Astrocyte (in vitro differentiated cells and primary cell): ENCODE measurements at places on chromosomes 3 and 15. TPM values are rescaled to one million over a fixed set of nuclear protein-coding genes. Genes with fewer than 3 reads are reported as not detected.

- no peak for DNase-seq
Observed at GRCh38 chr15:89652131-89652530, 3.1 kb downstream of the KIF7 start.

GRCh38 chr3:125067225-125067624, 11.4 kb upstream of the HEG1 start:
- DNase-seq: peak; percentile 57

DNA sequence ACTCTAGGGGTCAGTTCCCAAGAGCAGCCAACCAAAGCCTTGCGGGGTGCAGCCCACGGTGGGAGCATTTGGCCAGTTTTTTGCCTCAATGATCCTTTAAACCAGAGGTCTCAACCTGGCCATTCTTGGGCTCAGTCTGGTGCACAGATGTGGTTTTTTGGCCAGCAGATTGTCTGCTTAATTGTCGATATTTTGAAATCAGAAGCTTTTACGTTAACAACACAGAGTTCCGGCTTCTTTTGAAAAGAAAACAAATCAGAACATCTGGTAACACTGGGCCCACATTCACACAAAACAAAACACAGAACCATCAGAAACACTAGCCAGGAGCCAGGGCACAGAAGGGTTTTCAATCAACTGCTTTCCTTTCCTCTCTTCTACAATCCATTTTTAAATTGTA, 127.7 kb downstream of the XXYLT1 start:
- DNase-seq: no peak

Gene TMEM207
- total RNA-seq: not detected in 2 replicates

DNA sequence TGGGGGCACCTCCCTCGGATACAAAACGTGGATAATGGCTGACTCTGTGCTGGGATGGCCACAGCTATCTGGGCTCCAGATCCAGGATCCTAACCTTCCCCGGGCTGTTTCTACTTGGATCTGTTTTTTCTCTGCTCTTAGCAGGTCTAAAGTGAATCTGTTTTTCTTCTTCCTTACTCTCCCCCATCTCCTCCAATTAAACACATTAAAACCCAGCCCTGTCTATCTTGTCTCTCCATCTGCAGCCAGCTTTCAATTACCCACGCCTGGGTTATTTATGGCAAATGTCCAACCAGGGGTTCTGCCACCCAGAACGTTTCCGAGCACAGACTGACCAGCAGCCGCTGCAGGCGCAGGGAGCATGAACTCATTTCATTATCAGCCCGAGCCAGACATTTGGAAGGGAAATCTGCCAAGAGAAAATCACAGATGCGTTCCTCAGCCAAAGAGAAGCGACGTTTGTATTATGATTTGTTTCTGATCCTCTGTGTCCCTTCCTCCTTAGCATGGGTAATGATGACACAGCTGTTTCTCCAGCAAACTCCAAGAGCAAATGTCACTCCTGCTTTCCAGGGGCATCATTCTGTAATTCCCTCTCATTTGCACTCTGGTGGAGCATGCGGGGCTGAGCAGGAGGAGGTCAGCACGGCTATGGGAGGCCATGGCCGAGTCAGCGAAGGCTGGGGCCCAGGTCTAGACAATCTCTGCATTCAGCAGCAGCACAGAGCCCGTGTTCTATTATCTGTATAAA, 42.0 kb downstream of the UMPS start:
- DNase-seq: peak; percentile 70

- DNase-seq: peak; percentile 39
Observed at GRCh38 chr3:71432044-71432975, 151.2 kb downstream of the FOXP1 start.

DNA sequence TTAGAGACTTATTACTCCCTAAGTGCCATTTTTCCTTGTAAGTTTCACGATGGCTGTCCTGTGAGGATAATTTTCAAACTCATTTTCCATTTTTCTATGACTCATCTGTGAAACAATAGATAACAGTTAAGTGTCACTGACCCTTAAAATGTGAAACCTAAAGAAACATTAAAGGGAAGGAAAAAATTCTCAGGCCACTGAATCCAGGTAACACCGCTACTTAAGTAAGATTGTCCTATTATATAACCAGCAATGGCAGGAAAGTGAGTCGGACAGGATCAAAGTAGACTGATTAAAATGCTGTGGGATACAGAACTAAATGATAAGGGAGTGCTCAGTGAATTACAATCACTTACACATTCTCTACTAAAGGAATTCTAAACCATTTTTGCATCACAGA, 12.4 kb downstream of the PLD1 start:
- DNase-seq: no peak

DNA sequence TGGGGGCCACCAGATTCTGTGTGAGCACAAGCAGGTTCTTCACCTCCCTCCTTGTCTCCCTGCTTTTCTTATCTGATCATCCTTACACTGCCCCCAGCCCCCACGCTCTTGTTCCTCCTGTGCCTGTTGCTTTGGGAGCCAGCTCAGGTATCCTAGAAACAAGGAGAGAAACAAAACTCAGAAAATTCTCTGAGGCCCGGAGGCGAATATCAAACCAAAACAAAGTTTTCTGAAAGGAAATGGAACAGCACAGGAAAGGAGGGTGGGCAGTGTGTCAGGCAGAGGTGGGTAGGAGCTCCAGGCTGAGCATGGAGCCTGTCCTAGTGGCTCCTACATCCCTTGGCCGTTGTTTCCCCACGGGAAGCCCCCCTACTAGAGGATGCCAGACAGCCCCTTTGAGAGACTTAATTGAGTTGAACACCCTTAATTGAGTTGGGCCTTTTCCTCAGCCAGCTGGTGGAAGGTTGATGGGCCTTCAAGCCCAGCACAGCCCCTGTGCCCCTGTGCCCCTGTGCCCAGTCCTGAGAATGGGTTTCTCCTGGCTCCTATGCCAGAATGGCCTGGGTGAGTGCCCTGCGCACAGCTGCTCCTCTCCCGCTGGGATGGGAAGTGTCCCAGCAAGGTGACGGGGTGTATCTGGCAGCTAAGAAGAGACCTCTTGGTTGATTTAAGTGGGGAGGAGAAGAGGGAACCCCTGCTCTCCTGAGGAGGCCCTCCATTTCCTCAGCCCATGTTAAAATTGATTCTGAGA, 22.8 kb upstream of the JMJD7 start:
- no peak for DNase-seq

Gene ROPN1
- not detected in 2 replicates for total RNA-seq

DNA sequence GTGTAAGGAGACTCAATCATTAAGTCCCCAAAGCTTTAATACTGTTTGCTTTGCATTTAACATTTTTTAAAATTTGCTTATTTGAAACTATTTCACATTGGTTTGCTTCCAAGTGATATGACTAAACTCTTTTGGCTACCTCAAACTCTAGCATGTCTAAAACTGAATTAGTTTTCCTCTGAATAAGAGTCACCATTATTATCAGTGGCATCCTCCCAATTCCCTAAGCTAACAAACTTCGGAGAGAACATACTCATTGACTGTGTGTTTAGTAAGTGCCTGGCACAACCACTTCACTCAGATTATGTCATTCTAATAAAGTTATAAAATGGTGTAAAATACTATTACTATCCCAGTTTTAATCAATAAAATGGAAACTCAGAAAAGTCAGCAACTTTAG, 21.9 kb downstream of the ATOSA start:
- peak; percentile 92 for DNase-seq

DNA sequence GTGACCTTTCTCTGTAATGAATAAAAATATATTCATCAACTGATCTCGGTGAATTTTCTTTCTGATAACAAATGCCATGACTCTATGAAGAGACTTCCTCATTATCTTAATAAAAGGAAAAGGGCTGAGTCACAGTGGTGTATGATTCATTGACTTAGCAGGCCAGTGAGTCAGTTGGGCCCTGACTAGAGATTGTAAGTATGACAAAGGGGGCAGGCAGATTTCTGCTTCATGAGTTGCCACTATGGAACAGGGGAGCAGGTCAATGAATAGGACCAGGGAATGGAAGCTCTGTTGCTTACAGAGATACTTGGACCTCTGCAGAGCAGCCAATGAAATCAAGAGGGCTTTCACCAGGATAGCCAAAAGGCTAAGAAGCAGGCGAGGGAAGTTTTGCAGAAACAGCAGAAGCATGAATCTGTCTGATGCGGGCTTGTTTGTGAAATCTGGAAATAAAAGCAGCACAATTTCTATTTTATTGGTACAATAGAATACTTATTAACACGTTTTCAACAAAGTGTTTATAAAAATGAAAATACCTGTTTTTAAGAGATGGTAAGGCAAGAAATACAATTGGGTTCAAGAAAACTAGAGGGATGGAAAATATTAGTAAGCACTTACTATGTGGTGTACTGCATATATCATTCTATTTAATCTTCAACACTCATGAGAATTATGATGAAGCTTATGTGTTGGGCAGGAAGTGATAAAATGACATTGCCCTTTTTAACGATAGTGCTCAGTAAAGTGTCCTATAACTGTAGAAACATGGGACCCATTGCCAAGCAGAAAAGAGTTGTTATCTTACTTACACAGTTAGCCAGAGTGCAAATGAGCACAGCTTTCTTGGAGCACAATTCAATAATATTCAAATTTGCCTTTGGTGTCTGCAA, 169.8 kb upstream of the MYRIP start:
- peak; percentile 97 for DNase-seq

Gene GAP43
- total RNA-seq: 13.8 and 17.4 TPM in 2 replicates

DNA sequence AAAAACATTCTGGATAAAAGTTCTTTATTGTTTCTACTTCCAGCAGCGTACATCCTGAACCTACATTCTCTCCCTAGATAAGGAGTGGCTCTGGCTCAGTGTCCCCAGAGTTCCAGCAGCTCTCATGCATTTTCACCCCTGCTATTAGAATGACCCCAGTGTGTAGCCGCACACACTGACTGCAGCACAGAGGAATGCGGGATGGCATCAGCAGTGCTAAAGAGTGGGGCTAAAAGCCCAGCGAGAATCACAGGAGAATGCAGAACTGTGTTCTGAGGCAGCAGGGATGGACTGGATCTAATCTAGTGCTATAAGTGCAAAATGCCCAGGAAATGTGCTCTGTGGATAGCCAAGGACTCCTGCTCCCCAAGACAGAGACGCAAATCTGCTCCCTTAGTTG, 66.4 kb upstream of the TJP1 start:
- peak; percentile 81 for DNase-seq

Gene PLA2G4E
- not detected in 2 replicates for total RNA-seq

DNA sequence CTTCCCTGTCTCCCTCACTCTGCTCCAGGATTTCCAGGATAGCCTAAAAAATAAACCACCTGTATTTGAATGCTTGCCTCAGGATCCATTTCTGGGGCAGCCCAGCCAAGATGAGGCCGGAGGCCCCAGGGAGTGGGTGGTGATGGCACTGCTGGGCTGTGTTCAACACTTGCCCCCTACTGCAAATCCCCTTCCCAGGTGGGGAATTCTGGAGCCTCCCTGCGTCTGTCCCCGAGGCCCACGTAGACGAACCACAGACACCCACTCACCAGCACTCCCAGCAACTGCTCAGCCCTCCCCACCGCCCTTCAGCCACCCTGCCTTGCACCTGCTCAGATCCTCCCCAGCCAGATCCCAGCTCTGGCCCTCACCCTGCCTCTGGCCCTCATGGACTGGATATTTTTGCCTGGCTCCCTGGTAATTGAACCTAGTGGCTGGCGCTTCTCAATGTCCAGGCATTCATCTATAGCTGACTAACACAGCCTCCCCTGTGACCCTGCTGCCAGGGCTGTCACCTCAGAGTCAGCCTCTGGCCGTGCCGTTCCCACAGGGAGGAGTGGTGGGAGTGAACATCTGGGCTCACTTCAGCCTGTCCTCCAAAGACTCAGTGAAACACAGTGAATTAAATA, 17.1 kb upstream of the EPB42 start:
- DNase-seq: no peak
